Regular cardiac myocyte (primary cell): ENCODE measurements at places on chromosomes 6 and 20. TPM values are rescaled to one million over a fixed set of nuclear protein-coding genes. Genes with fewer than 3 reads are reported as not detected.

The WFDC10B gene
- total RNA-seq = not detected in 2 replicates

The NCOA7 gene
- total RNA-seq = 47.5 and 57.8 TPM in 2 replicates

The DPPA5 gene
- not detected in 2 replicates for total RNA-seq

The CD83 gene
- 0.38 and 3.1 TPM in 2 replicates for total RNA-seq

The SCGN gene
- total RNA-seq = not detected in 2 replicates

The CTAGE9 gene
- total RNA-seq = not detected in 2 replicates

The NFKBIL1 gene
- total RNA-seq = 19.7 and 32.7 TPM in 2 replicates

The FNDC11 gene
- total RNA-seq = 0.19 and 0.56 TPM in 2 replicates

The TPD52L2 gene
- total RNA-seq = 137 and 175 TPM in 2 replicates

The FAM217A gene
- not detected in 2 replicates for total RNA-seq

The TCEA2 gene
- total RNA-seq = 10.0 and 33.0 TPM in 2 replicates

The PRSS16 gene
- 0.19 and 0.28 TPM in 2 replicates for total RNA-seq

The KCNK16 gene
- total RNA-seq = not detected in 2 replicates

The KIF6 gene
- under 0.01 and 0.28 TPM in 2 replicates for total RNA-seq

The OARD1 gene
- total RNA-seq = 8.2 and 13.0 TPM in 2 replicates

The CALHM6 gene
- 0.58 and 2.8 TPM in 2 replicates for total RNA-seq

The EYA4 gene
- 0.19 and 2.0 TPM in 2 replicates for total RNA-seq

The POPDC3 gene
- 5.8 and 11.3 TPM in 2 replicates for total RNA-seq

The HRH3 gene
- total RNA-seq = not detected in 2 replicates

The PPP2R5D gene
- 39.7 and 47.4 TPM in 2 replicates for total RNA-seq

The SUMO4 gene
- total RNA-seq = 0.58 and 1.1 TPM in 2 replicates

The SMIM8 gene
- total RNA-seq = 3.3 and 5.4 TPM in 2 replicates

The ABHD16B gene
- not detected in 2 replicates for total RNA-seq

The TMEM200A gene
- total RNA-seq = 124 and 232 TPM in 2 replicates

The RBPJL gene
- total RNA-seq = not detected in 2 replicates

The MCCD1 gene
- not detected in 2 replicates for total RNA-seq

The DOK5 gene
- total RNA-seq = 29.6 and 35.9 TPM in 2 replicates

The SPATA25 gene
- 0.19 and 0.28 TPM in 2 replicates for total RNA-seq

The NRN1 gene
- under 0.01 TPM in 2 replicates for total RNA-seq

The B3GAT2 gene
- total RNA-seq = not detected in 2 replicates

The ANKEF1 gene
- 0.96 and 2.3 TPM in 2 replicates for total RNA-seq

The FOXF2 gene
- 0.28 and 0.58 TPM in 2 replicates for total RNA-seq

The APCDD1L gene
- 7.3 and 9.0 TPM in 2 replicates for total RNA-seq
